ENCODE measurements at places on chromosomes 5 and 9.

DNA sequence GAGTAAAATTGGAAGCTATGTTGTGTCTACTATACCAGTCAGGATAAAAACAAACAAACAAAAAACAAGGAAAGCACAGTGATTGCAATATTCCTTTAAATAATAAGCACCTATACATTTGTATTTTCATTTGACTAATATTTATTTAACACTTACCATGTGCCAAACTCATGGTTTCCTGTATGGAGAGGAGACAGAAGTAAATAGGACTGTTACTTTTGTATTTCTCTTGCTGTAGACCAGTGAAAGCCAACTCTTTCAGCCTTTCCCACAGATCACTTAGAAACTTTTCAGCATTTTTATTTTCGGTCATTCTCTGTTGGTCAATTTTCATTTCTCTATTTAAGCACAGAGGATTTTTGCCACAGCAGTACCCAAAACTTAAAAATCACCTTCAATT, 4.5 kb downstream of the CMYA5 start:
- no peak for DNase-seq

- no peak for DNase-seq
These were observed 385.5 kb downstream of the ADGRV1 start for GRCh38 chr5:90944116-90944515.

GRCh38 chr5:67156976-67157583, 39.5 kb downstream of the CD180 start:
- peak; percentile 28 for DNase-seq

- DNase-seq = no peak
These were observed 1.7 kb upstream of the PSAT1 start for GRCh38 chr9:78295177-78295575.

GRCh38 chr9:116316246-116316645, 162.7 kb downstream of the PAPPA start:
- DNase-seq = no peak

- DNase-seq = no peak
These were observed 47.7 kb downstream of the ZNF608 start for GRCh38 chr5:124698770-124699169.

DNA sequence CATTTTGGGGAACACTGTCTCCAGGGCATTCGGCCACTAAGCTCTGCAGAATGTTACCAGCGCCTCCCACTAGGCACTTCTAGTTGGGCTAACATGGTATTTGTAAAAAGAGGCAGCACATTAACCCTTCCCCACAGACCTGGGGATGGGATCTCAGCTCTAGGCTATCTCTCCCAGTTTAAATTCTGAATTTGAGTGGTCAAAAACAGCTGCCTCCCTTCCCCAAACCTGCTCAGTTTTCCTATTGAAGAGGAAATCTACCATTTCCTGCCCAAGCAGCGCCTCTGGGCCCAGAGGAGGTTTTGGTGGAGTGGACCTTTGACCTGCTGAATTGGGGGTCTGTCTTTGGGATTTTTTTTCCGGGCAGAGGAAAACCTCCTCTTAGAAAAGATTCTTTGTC, 53.2 kb downstream of the ENC1 start:
- DNase-seq = peak; percentile 7

GRCh38 chr9:125635888-125636287, 71.1 kb downstream of the MAPKAP1 start:
- no peak for DNase-seq

- no peak for DNase-seq
These were observed 209.4 kb upstream of the IL12B start for GRCh38 chr5:159539678-159540077.

DNA sequence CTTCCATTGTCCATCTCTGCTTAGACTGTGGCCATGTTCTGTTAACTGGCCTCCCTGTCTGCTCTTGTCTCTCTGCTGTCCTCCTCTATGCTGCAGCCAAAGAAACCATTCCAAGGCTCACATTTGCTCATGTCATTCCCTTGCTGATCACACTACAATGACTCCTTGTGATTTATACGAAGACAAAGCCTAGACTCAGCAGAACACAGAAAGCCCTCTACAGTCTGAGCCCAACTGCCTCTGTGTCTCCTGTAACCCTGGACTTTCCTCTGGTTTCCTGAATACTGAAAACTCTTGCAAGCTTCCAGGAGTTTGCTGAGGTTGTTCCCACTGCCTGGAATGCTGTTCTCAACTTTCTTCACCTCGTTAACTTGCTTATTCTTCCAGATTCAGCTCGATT, 191.8 kb downstream of the TMEM38B start:
- no peak for DNase-seq

DNA sequence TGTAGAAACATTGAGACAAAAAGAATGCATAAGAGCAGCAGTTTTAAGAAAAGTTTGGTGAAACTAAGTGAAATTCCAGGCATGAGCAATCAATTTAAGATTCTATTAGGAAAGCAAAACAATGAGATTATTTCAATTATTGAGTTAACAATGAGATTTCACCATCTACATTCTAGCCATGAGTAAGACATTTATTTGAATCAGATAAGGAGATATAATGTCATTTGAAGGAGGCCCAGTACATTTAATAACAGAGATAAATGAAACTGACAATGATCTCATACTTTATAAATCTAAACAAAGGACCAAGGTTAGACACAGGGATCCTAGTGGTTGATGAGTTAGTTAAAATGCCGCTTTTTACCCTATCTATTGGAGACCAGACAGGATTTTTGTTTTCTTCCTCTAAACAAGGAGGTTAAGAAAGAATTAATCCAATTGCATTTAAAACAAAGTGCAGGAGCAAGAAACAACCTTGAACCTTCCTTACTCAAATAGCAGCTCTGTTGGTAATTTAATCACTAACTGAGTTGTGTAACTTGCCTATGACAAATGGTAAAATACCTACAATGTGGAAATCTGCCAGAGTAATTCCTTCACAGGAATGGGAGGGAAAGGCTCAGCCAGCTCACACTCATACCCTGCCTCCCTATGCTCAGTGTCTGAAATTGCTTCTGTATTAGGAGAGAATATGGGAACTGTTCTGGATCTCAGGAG, 103.5 kb upstream of the NR3C1 start:
- no peak for DNase-seq

DNA sequence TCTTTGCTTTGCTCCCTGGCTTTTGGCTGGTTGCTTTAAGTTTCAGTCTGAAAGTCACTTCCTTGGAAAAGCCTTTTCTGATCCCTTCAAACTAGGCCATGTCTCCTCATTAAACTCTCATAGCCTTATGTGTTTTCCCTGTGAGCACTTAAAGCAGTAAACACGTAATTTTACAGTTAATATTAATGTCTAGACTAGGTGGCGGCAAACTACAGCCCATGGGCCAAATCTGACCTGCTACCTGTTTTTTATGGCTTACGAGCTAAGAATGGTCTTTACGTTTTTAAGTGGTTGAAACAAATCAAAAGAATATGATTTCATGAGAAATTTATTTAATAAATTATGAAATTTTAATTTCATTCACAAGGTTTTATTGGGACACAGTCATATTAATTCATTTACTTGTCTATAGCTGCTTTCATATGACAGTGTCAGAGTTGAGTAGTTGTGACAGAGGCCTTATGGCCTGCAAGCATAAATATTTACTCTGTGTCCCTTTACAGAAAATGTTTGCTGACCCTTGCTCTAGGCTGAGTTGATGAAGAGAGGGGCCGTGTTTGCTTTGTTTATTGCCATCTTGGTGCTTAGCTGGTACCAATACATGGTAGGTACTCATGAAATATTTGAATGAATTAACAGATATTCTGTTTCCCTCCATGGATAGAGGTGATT, 7.4 kb downstream of the SLC44A1 start:
- DNase-seq = no peak

- DNase-seq = no peak
These were observed 54.8 kb upstream of the CPEB4 start for GRCh38 chr5:173833196-173833985.

GRCh38 chr9:85502815-85503655, 238.7 kb downstream of the AGTPBP1 start:
- no peak for DNase-seq

DNA sequence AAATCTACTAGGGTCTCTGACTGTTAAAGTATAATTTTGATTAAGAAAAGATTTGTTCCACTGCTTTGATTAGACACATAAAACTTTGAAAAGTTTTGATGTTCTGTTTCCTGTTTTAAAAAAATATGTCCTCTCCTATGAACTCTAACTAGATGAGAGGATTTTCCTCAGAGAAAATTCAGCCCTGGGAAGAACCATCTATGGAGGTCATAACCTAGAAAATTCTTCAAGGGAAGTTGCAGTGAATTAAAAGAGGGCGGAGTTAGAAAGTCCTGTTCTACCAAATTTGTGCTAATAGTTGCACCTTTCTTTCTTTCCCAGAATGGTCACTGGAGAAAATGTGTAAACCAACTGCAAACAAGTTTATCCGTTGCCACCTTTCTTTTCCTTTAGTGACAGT, 27.7 kb downstream of the PIK3R1 start:
- DNase-seq = no peak

- DNase-seq = no peak
These were observed 1082.9 kb upstream of the SEMA6A start for GRCh38 chr5:117657541-117657940.

GRCh38 chr5:102794677-102795331, 39.7 kb downstream of the PAM start:
- DNase-seq = no peak

GRCh38 chr9:107105784-107106183, 177.3 kb upstream of the RAD23B start:
- DNase-seq = no peak

- no peak for DNase-seq
These were observed 287.1 kb upstream of the CDH9 start for GRCh38 chr5:27325513-27325912.

DNA sequence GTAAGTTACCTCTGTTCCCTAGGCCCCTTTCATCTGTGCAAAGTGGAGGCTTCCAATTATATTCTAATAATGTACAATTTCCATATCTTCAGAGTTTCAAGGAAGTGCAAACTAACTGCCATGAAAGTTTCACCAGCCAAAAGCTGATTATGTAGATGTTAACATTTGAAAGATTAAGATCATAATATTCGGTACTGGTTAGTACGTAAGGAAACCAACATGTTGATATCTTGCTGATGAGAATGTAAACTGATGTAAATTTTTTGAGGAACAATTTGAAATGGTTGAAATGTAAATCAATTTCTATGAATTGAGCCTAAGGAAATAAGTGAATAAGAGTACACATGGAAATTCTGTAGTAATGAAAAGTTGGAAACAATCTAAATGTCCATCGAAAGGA, 12.9 kb upstream of the KLF4 start:
- DNase-seq = no peak

GRCh38 chr5:55052383-55052931, 28.4 kb downstream of the GZMK start:
- DNase-seq = no peak

- DNase-seq = no peak
These were observed 61.9 kb downstream of the OXCT1 start for GRCh38 chr5:41808294-41808693.

GRCh38 chr9:99090336-99091130, 14.4 kb upstream of the TGFBR1 start:
- no peak for DNase-seq

- no peak for DNase-seq
These were observed 3.7 kb downstream of the ANGPTL2 start for GRCh38 chr9:127118597-127119319.

DNA sequence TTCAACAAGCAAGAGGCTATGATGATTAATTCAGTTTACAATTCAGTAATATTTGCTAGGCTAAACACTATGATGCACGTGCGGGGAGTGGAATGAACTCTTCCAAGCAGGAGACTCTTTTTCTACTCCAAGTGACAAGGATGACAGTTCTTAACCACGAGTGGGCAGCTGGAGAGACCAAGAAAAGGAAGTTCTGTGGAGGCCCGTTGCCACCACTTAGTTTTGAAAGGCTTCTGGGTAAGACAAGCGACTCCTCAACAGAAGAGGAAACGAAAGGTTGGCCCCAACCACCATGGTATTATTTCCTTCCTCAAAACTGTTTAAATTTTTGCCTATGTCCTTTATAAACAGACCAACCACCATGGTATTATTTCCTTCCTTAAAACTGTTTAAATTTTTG, 2.8 kb downstream of the DCAF12 start:
- DNase-seq = no peak

DNA sequence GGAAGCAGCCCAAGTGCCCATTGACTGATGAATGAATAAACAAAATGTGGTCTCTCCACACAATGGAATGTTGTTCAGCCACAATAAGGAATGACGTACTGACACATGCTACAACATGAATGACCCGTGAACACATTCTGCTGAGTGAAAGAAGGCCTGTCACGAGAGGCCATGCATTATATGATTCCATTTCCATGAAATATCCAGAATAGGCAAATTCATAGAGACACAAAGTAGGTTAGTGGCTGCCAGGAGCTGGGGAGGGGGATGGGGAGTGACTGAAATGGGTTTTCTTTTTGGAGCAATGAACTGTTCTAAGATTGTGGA, 41.4 kb downstream of the BICD2 start:
- no peak for DNase-seq

DNA sequence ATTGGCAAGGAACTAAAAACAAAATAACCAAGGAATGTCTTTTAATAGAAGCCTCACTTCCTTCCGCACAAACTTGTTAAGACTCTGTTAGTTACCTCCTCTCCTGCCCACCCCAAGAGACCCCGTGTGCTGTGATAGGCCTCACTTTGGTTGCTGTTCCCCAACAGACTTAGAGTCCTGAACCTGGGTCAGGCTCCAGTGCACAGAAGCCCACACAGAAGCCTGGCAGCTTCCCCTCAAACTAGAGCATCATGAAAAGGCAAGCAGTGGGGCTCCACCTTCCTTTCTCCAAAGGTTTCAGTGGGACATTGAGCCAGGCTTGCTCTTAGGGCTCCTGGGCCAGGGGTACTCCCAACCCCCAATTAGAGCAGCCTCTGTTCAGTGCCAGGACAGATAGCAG, 230.5 kb downstream of the ESM1 start:
- DNase-seq = no peak

DNA sequence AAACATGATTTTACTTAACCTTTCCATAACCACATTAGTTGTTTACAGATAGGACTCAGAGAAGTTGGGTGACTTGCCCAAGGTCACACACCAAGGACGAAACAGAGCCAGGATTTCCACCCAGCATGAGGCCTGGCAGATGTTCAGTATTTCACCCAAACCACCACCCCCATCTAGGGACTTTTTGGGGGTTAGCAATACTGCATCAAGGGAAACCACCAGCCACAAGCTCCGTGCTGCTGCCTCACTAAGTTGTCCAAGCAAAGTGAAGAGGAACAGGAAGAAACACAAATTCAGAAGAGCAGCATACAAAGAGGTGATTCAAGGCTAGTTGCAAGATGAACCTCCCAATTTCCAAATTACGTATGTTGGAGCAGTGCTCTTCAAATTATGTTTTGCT, 219.6 kb upstream of the RORB start:
- no peak for DNase-seq

DNA sequence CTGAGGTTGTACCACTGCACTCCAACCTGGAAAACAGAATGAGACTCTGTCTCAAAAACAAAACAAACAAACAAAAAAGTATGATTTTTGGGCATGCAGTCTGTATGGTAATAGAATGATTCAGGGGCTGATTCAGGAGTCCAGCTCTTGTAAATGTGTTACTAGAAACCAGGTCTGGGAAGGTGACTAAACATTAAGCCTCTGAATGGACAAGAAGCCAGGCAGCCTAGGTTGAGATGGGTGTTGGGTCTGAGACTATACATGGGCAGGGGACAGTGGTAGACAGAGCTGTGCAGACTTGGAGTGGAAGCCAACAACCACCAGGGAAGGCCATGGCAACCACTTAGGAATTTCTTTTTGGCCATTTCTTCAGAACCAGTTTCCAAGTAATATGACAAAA, 64.9 kb upstream of the TLE1 start:
- no peak for DNase-seq

Measured in endothelial cell (in vitro differentiated cells).